NCI-H187 (cell line): ENCODE measurements at places on chromosomes 7 and 10.

DNA sequence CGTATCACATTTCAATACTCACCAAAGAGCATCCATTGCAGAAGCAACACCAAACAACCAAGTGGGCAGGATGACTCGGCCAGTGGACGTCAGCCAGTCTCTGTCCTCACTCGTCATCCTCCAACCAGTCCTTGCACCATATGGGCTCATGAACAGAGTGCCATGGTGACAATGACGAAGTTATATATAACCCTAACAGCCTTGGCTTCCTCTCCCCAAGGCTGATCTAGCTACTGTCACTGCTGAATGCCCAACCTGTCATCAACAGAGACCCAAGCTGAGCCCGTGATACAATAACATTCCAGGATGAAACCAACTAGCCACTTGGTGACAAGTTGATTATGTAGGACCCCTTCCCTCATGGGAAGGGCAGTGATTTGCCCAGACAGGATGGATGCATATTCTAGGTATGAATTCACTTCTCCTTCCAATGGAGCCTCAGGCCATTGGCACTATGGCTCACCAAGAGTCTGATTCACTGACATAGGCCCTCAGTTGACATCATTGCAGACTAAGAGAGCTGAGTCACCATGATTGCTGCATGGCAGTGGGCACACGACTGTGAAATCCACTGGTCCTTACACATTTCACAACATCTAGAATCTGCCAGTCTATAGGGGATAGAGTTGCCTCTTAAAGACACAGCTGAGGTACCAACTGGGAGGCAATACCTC, 26.3 kb upstream of the PPIF start:
- no peak for DNase-seq

- DNase-seq: no peak
These were observed 23.3 kb downstream of the MACC1 start for GRCh38 chr7:20193873-20194272.

DNA sequence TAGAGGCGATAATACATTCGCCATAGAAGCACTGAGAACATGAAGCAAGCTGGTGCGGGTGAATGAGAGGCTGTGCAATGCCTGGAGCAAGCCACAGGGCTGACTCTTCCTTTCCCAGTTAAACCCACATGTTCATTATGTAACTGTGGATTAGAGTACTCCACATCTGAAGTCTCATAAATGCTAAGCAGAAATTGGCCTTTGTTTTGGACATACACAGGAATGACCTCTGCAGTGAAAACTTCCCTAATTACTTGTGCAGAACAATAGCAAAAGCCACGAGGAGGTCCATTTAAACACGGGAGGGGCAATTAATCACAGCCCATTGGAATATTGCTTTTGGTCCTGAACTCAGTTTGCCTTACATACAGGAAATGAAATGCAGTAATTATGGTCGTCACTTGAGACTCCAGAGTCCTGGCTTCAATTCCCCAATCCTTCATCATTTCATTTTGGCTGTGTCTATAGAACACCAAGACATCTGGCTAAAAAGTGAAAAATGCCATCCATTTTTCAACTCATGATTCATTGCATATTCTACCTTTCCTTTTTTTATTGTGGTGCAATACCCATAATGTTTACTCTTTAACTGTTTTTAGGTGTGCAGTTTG, 78.7 kb upstream of the CXCL12 start:
- no peak for DNase-seq

GRCh38 chr10:77588886-77589285, 48.7 kb downstream of the KCNMA1 start:
- no peak for DNase-seq

GRCh38 chr10:31759124-31759798, 169.4 kb downstream of the ARHGAP12 start:
- DNase-seq: no peak

DNA sequence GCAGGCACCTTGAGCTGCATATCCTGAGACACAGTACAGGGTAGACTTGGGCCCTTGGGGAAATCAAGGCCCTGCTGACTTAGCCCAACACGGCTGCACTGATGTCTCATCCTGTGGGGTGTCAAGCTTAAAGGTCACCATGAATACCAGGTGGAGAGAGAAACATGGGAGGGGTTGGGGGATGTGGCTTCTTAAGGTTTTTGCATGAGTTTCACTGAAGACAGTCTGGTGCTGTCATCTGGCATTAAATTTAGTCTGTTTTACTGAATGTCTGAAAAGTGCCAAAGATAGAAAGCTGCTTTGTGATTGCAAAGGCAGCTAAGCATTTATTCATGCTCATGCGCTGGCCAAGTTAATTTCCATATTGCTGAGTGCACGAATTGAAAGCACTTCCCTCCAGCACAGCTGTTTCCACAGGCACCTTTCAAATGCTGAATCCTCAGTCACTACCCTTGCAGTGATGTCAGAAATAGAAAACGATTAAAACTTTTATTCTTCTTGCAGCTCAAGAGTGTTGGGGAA, 102.1 kb downstream of the OSBPL3 start:
- no peak for DNase-seq

DNA sequence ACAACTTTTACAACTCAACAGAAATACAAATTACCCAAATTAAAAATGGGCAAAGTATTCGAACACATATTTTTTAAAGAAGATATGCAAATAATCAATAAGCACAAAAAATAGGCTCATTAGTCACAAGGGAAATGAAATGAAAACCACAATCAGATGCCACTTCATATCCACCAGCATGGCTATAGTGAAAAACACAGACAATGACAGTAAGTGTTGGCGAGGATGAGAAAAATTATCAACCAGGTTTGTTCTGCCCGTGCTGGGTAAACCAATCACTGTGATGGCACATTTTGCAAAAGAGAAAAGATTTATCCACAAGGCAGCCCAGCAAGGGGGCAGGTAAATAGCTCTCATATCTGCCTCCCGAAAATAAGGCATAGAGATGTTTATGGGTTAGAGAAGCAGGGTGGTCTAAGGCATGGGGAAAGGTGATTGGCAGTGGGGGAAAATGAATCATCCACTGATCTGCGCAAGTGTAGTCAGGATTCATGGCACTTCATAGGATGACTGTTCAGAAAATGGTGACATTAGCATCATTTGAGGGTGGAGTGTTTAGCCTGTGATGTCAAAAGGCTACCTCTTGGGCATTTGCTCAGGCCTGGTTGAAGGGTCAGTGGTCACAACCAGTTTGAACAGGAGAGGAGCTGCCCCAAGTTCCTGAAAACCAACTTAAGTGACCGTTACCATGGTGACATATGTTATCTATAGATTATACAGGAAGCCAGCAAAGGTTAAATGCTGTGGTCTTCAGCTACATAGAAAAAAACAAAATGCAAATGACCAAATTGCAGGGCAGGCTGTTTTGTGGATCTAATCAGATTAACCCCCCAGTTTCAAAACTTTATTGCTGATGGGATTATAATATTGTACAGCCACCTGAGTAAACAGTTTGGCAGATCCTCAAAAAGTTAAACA, 8.0 kb upstream of the CFAP70 start:
- DNase-seq: no peak

DNA sequence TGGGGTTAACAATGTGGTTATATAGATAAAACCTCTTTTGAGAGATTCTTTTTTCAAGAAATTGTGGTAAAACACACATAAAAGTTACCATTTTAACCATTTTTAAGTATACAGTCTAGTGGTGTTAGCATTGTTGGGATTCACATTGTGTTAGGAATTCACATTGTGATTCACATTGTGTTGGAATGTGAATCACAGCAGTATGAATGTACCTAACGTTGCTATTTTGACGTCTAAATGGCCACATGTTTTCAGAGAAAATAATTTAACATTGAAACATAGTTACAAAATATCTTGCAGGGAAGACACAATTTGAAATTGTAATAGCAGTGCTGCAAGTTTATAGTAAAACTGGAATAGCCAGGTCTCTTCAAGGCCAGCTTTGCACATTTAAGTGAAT, 129.0 kb downstream of the BICC1 start:
- DNase-seq: no peak
